HFFc6 (cell line): ENCODE measurements at places on chromosomes 5 and 9. TPM values are rescaled to one million over a fixed set of nuclear protein-coding genes. Genes with fewer than 3 reads are reported as not detected.
A peak's percentile ranks its signal among the peaks of the same experiment; 100 is the strongest.

DNA sequence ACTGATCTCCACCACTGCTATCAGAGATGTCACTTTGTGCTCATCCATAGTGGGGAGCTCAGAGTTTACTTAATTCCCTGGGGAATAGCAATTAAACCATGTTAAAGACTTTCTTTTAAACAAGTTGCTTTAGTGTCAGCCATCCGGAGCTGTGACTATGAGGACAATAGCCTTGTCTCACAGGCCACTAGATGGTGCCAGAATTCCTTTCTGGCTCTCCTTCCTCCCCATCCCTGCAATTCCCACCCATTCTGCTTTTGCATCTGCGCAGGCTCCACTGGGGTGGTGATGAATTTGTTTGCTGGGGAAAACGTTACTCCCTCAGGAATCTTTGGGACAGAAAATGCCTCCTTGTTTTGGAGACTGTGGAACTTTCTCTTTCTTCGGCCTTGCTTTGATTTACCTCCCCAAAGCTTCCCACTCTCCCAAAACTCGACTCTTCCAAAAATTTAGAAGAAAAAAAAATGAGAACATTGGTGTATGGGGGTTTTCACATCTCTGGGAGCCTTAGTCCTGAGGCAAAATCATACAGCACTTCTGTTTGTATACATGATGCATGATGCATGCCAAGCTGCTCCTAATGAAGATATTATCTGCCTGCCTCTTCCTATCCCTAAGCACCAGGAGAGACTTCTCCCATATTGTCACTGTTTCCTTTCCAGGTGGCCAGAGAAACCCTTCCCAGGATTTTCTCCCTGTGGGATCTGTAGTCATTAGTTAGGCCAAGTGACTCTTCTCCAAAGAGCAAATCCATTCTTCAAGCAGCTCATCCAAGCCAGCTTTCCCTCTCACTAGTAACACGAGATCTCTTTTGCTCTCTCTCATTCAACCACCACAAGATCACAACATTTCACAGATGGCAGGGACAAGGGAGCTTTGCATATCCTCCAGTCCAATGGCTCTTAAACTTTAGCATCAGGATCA, 466.1 kb downstream of the TLR4 start:
- H3K4me1 ChIP-seq: no peaks in the 10 kb centered on the region
- H3K36me3 ChIP-seq: no peaks in the 10 kb centered on the region
- DNase-seq: peak; percentile 2
- H3K4me3 ChIP-seq: no peak overlapping the region

DNA sequence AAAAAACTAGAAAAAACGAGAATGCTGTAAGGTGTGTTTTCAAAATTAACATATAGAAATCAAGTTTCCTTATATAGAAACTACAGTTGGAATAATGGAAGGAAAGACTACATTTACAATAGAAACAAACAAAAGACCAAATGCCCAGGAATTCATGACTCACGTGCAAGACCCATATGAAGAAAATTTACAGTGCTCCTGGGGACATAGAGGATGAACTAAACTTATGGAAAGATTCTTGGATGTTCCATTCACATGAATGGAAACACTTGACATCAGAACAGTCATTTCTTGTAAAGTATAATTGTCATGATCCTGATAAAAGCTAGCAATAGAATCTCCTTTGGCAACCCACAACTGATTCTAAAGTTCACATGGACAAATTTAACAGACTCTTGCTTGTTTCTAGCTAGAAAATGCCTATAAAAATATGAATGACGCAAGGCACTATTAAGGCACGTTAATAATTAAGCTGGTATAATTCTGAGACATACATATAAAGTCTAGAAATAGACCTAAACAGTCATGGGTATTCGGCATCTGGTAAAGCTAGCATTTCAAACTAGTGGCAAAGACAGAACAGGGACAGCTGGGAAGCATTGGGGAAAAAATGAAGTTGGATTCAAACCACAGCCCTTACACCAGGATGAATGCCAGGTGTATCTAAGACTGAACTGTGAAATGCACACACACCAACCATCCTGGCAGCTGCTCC, 5.1 kb upstream of the ZFP62 start:
- no peak for DNase-seq
- H3K4me1 ChIP-seq: peaks cover 22% of the 10 kb centered on the region
- H3K27ac ChIP-seq: no peak overlapping the region
- H3K27me3 ChIP-seq: peaks cover 3% of the 10 kb centered on the region
- H3K36me3 ChIP-seq: no peaks in the 10 kb centered on the region

DNA sequence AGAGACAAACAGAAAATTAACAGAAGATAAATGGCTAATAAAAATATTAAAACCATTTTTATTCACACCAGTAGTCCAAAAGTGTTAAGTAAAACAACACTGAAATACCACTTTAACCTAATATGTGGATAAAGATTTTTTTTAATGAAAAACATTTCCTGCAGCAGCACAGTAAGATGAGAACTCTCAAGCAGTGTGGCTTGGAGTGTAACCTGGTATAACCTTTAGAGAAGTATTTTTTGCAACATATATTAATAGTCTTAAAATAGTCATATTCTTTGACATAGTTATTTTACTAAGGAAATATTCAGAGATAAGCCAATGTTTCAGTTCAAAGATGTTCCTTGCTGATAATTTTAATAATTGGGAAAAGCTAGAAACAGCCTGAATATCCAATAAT, 644.4 kb downstream of the PDE4D start:
- peaks cover 6% of the 10 kb centered on the region; the same call in 1 of the 2 replicates for H3K4me1 ChIP-seq
- H3K4me3 ChIP-seq: no peak overlapping the region
- no peak for DNase-seq
- no peak overlapping the region for H3K27ac ChIP-seq
- no peaks in the 10 kb centered on the region for H3K36me3 ChIP-seq

The C5orf58 gene
- total RNA-seq: not detected in 3 replicates

The PDE4D gene
- 1.8 to 7.1 TPM (median 2.4 TPM) in 3 replicates for total RNA-seq

DNA sequence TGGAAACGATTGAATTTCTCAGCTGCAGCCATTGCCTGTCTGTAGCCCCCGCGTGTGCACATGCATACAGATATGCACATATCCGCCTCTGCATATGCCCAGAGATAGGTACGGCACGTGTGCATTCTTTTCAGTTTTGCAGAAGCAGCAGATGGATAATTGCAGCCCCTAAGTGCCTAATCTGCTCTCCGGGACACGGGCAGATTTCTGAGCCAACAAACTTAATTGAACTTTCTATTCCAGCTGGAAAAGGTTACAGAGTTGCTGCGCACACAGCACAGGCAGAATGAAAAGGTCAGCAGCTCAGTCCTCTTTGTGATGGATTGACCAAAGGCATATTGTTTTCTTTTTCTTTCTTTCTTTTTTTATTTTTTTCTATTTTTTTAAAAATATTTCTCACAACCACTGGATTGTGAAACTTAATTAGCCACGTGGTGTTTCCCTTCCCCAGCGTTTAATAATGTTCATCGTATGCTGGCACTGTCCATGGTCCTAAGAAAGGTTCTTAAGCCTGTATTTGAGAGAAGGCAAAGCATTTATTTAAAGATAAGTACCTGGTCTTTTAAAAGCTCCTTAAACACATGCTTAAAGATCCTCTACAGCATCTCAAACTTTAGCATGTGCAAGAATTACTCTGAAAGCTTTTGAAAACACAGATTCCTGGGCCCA, 270.2 kb upstream of the BRINP1 start:
- H3K27me3 ChIP-seq: peaks cover 1% of the 10 kb centered on the region; the same call in 1 of the 2 replicates
- H3K4me3 ChIP-seq: no peak overlapping the region
- H3K36me3 ChIP-seq: no peaks in the 10 kb centered on the region
- H3K27ac ChIP-seq: no peak overlapping the region

- peaks cover 44% of the 10 kb centered on the region for H3K36me3 ChIP-seq
- H3K27me3 ChIP-seq: peaks cover 2% of the 10 kb centered on the region; the same call in 1 of the 2 replicates
- no peak overlapping the region for H3K27ac ChIP-seq
- no peak for DNase-seq
Measured at GRCh38 chr5:134171972-134172371, 4.8 kb downstream of the SKP1 start.

GRCh38 chr5:125409234-125409860, 662.9 kb upstream of the ZNF608 start:
- H3K4me1 ChIP-seq: peaks cover 56% of the 10 kb centered on the region
- H3K36me3 ChIP-seq: no peaks in the 10 kb centered on the region
- peak overlapping the region; percentile 45 for H3K27ac ChIP-seq
- peak overlapping the region; percentile 76 for H3K4me3 ChIP-seq
- peaks cover 7% of the 10 kb centered on the region for H3K27me3 ChIP-seq

- H3K36me3 ChIP-seq: no peaks in the 10 kb centered on the region
- no peak for DNase-seq
- H3K4me3 ChIP-seq: no peak overlapping the region
- H3K27me3 ChIP-seq: peaks cover 18% of the 10 kb centered on the region
Measured at GRCh38 chr9:77587042-77587441, 61.1 kb downstream of the GNA14 start.

- no peak for DNase-seq
- H3K4me1 ChIP-seq: no peaks in the 10 kb centered on the region
- H3K27ac ChIP-seq: no peak overlapping the region
- H3K27me3 ChIP-seq: peaks cover 62% of the 10 kb centered on the region
- H3K4me3 ChIP-seq: no peak overlapping the region
- H3K36me3 ChIP-seq: no peaks in the 10 kb centered on the region
Measured at GRCh38 chr9:114991861-114992260, 61.5 kb upstream of the TNFSF8 start.

GRCh38 chr9:70488793-70489105, 74.3 kb upstream of the KLF9 start:
- H3K27ac ChIP-seq: peak overlapping the region; percentile 17; the same call in 1 of the 2 replicates
- H3K4me1 ChIP-seq: peaks cover 40% of the 10 kb centered on the region
- no peak for DNase-seq
- no peaks in the 10 kb centered on the region for H3K36me3 ChIP-seq
- H3K4me3 ChIP-seq: no peak overlapping the region

DNA sequence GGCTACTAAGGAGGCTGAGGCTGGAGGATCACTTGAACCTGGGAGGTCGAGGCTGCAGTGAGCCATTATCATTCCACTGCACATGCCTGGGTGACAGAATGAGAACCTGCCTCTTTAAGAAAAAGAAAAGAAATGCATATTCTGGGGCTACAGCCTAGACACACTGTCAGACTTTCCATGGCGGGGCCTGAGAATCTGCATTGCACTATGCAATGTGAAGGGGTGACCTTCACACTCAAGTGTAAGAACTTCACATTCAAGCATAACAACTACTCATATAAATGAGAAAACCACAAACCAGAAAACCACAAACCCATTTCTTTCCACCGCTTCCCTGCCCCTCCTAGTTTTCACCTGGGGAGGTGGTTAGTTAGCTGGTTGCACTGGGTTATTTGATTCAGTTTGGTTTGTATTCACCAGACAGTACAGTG, 18.0 kb upstream of the FBP2 start:
- H3K27me3 ChIP-seq: peaks cover 32% of the 10 kb centered on the region
- no peak for DNase-seq
- H3K36me3 ChIP-seq: no peaks in the 10 kb centered on the region

The SPATA31A7 gene
- total RNA-seq: not detected in 3 replicates

The NFIL3 gene
- 12.0 to 18.2 TPM (median 16.1 TPM) in 3 replicates for total RNA-seq

DNA sequence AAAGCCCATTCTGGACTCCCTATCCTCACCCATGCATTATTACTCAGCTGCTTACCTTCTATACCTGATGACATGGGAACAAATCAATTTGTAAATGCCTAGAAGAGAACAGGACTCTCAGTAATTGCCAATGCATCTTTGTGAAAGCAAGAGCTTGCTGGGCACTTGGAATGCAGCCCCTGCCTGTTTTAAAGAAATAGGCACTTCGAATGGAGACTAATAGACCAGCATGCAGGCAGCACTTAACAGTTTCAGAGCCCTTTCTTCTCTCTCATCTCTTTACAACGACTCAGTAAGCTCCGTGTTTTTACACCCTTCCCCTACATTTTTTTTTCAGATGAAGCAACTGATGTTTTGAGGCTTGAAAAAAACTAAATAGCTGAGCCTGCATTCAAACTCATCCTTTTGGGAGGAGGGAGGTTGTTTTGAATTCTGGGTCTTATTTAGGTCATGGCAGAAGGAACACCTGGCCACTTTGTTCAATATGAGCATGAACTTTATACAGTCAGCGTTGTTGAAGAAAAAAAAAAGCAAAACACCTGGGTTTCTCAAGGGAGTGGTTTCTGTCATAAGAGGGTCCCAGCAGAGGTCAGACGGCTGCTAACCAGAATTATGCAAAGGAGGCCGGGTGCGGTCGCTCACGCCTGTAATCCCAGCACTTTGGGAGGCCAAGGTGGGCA, 34.6 kb upstream of the WHRN start:
- no peak overlapping the region for H3K4me3 ChIP-seq
- H3K27ac ChIP-seq: no peak overlapping the region
- DNase-seq: no peak
- H3K36me3 ChIP-seq: no peaks in the 10 kb centered on the region
- H3K4me1 ChIP-seq: peaks cover 4% of the 10 kb centered on the region; the same call in 1 of the 2 replicates

DNA sequence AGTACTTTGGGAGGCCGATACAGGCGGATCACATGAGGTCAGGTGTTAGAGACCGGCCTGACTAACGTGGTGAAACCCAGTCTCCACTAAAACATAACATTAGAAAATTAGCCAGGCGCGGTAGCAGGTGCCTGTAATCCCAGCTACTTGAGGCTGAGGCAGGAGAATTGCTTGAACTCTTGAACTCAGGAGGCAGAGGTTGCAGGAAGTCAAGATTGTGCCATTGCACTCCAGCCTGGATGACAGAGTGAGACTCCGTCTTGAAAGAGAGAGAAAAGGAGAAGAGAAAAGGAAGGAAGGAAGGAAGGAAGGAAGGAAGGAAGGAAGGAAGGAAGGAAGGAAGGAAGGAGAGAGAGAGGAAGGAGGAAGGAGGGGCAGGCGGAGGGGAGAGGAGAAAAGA, 45.1 kb downstream of the MYO10 start:
- no peak overlapping the region for H3K27ac ChIP-seq
- H3K4me3 ChIP-seq: no peak overlapping the region
- H3K4me1 ChIP-seq: peaks cover 92% of the 10 kb centered on the region
- H3K27me3 ChIP-seq: peaks cover 8% of the 10 kb centered on the region; the same call in 1 of the 2 replicates

The GRM6 gene
- not detected in 3 replicates for total RNA-seq

DNA sequence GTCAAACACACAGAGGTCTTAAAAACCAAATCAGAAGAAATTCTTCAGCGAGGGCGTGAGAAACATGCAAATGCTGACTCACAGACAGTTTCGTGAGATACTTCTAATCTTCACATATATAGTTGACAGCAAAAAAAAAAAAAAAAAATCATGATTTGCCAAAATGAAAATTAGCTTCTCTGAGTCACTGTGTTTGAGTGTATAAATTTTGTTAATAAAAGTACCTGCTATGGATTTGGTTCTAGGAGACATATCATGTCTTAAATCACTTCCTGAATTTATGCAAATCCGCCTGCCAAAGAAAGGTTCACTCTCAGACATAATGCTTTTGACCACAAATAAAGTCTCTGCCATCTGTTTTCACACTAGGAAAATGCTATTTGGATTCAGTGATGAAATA, 114.3 kb downstream of the SLC1A3 start:
- DNase-seq: no peak
- no peaks in the 10 kb centered on the region for H3K36me3 ChIP-seq
- no peak overlapping the region for H3K27ac ChIP-seq
